Stimulated activated CD8-positive, alpha-beta memory T cell treated with anti-CD3 and anti-CD28 coated beads, Interleukin-4, amount 100 ng/mL, for 1 hour (primary cell): ENCODE measurements at places on chromosomes 1 and 21.

GRCh38 chr1:228691926-228692325 is 43.4 kb upstream of the RHOU start:
- no peak for DNase-seq

GRCh38 chr1:58108783-58109182 is 437.7 kb downstream of the OMA1 start:
- DNase-seq = no peak

GRCh38 chr21:26934383-26934782 is 32.5 kb downstream of the ADAMTS5 start:
- DNase-seq = no peak

DNA sequence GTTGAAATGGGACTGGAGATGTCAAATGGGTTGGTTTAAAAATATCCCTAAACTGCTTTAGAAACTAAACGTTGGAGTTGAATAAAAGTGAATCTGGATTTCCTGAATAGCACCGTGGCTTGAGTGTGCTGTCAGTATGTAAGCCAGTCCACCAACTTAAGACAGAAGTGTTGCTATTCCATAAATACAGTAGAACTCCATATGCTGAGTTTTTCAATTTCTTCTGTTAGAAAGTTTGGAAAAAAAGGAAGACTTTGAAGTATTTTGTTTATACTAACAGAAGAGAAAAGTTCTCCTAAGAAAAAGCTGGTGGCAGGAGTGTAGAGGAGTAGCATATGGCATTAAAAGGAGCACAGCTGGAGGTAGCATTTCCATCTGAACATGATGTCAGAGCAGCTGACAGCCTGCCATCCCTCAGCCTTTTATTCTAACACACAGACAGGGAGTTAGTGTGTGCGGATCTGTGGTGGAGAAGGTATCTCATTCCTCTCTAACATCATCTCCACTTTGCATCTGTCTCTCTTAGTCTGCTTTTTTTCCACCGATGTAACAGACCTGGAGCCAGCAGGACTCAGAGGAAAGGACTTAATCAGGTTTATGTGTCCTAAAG is at the start of gene ZBTB18:
ZBTB18 (plus strand) TSS at position 449 of the 610 bp plus-strand sequence; CDS start at position 598, 149 bp downstream.
- DNase-seq = no peak

DNA sequence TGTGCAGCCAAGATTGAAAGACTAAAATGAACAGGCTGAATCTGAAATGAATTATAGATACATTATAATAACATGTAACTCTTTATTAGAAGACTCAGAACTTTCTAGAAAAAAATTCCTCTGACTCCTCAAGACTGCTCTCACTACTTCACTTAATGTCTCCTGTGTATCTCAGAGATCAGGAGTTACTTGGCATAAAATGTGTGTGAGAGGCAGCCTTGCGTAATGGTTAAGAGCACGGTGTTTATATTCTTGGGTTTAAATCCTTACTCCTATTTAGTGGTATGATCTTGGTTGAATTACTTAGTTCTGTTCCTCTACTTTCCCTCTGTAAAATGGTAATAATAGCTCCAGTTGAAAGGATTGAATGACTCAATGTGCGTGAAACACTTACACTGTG is 634.9 kb downstream of the LTN1 start:
- DNase-seq = no peak

- no peak for DNase-seq
These were observed 114.3 kb upstream of the GRIK3 start for GRCh38 chr1:37148663-37149062.

DNA sequence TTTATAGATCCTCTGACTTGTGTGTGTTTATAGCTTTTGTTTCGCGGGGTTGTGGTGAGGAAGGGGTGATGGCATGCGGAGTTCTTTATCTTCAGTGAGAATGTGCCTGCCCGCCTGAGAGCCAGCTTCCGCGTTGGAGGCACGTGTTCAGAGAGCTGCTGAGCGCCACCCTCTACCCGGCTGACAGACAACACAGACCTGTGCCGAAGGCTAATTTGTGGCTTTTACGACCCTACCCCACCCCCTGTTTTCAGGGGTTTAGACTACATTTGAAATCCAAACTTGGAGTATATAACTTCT is 14.4 kb upstream of the CD101 start:
- peak; percentile 38 for DNase-seq
